ENCODE measurements at places on chromosomes 6 and 20. TPM values are rescaled to one million over a fixed set of nuclear protein-coding genes. Genes with fewer than 3 reads are reported as not detected.

TRIM31 gene
- not detected for total RNA-seq

PLCB4 gene
- total RNA-seq: 38.0 TPM

MATN4 gene
- 0.21 TPM for total RNA-seq

DNA sequence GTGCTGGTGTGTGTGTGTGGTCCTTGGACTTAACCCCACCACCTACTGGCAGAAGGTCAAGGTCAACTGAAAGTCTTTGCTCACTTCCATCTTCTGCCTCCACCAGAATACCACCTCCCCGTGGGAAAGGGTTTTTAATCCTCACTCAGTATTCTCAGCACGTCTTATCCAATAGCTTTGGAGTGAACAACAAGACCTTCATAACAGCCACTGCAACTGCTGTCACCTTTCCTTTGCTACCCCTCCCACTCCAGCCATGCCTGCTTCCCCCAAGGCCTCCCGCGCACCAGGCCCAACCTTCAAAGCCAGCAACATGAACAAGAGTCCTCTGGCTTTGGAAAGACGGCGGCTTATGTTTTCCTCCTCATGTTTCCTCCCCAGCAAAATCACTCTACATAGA is 787 bp upstream of the BTN2A2 start:
- no peaks in the 10 kb centered on the region for H3K36me3 ChIP-seq
- no peaks in the 10 kb centered on the region for H3K27me3 ChIP-seq
- H3K27ac ChIP-seq: peak overlapping the region; percentile 67

DNA sequence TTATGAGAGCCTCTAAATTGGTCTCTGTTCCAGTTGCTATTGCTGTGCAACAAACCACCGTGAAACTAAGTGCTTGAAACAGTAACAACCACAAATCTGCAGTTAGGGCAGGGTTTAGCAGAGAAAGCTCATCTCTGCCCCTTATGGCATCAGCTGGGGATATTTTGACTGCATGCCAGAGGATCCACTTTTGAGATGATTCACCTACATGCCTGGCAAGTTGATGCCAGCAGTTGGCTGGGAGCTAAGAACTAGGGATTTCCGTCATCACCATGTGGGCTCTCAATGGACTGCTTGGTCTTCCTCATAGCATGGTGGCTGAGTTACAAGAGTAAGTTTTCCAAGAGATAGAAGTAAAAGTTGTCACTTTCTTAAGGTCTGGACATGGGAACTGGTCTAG is 35.1 kb downstream of the PLCB4 start:
- no peaks in the 10 kb centered on the region for H3K27me3 ChIP-seq
- no peaks in the 10 kb centered on the region for H3K4me1 ChIP-seq
- no peaks in the 10 kb centered on the region for H3K36me3 ChIP-seq
- H3K4me3 ChIP-seq: no peak overlapping the region

- H3K27me3 ChIP-seq: no peaks in the 10 kb centered on the region
- H3K36me3 ChIP-seq: no peaks in the 10 kb centered on the region
- no peak overlapping the region for H3K4me3 ChIP-seq
- DNase-seq: no peak
- H3K27ac ChIP-seq: no peak overlapping the region
- H3K4me1 ChIP-seq: no peaks in the 10 kb centered on the region
These were observed 24.4 kb downstream of the PCMTD2 start for GRCh38 chr20:64279826-64280459.

DNA sequence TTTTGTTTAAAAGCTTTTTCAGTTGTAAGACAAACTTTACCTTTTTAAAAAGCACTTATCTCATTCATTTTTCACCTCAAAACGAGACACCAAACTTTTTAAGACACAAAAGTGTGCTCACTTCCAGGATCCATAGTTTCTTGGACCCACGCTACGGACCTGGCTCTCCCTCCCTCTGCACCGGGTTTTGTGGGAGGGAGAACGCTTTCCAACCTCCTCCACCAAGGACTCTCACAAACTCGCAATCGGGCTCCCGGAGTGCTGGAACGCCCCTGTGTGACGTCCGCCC is 436 bp downstream of the CAGE1 start:
- no peak for DNase-seq
- H3K27ac ChIP-seq: peak overlapping the region; percentile 92

Data from ascending aorta (tissue), 2 donors.